ENCODE measurements at places on chromosomes 16 and 17.

DNA sequence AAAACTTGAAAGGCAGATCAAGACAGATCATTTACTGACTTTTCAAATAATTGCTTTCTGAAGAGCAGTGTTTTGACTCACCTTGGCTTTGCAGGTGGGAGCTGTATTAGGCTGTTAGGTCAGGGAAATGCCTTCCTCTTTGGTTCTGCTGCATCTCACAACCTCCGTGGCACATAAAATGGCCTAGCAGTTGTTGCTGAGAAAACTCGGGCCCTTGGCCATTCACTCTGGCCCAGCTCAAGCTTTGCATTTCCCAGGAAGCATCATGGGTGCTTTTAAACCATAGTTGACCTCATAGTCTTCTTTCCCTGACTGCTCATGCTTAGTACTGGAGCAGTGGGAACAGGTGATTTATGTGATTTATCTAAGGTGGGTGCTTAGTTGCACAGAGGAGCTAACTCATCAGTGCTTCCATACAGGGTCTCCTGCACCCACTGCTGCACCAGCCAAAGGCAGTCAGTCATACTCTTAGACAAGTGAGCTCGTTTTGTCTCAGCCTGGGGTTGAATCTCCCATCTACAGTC lies 83.6 kb downstream of the KSR1 start:
- DNase-seq: no peak

GRCh38 chr16:1019231-1020090 lies 37.9 kb downstream of the SOX8 start:
- DNase-seq: no peak

DNA sequence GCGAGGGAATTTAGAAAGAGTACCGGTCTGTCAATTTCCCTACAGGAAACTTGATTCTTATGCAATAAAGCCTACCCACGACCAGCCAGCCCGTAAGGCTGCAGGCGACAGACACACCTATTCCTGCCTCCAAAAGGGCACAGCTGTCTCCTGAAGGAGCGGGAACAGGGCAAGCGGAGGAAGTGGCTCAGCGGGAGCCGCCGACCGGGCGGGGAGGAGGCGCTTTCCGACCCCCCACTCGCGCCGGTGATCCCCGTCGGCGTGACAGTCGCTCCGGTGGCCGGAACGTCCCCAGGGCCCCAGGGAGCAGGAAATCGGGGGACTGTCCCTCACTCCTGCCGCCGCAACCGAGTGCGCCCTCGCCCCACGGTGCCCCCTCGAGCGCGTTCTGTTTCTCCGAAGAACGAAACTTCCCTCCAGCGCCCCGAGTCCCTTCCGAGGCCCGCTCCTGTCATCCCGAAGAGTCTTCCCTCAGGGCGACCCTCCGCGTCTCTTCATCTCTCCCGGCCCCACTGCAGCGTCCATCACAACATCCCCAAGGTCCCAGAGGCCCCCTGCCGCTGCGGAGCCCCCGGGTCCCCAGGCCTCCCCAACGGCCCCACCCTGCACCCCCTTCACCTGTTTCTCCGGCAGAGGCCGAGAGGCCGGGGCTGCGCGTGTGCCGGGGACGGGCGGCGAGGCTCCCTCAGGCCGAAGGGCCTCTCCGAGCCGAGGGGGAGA lies 421 bp downstream of the STAT3 start:
- DNase-seq: no peak

- DNase-seq: no peak
Observed at GRCh38 chr16:47461598-47462266, 601 bp downstream of the PHKB start.

DNA sequence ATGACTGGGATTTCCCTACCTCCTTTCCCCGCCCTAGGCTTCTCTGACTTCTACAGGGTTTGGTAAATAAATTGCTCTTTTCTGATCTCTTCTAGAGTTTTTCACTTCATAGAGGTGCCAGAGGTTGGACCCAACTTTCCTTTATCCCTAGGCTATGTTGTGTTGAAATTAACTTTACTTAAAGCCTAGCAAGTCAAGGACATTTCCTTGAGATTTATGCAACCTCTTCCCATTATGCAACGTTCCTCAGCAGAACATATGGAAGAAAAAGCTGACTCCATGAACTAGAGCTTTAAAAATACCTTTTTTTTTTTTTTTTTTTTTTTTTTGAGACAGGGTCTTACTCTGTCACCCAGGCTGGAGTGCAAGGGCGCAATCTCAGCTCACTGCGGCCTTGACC lies 15.5 kb downstream of the MPO start:
- no peak for DNase-seq

GRCh38 chr16:14510939-14511799 lies 118.9 kb downstream of the PARN start:
- no peak for DNase-seq

- no peak for DNase-seq
Observed at GRCh38 chr17:80478487-80479245, 2.3 kb upstream of the NPTX1 start.

- DNase-seq: no peak
Observed at GRCh38 chr16:55082591-55082976, 151.9 kb downstream of the IRX5 start.

GRCh38 chr17:29619251-29619650 lies 3.5 kb downstream of the CORO6 start:
- DNase-seq: no peak

DNA sequence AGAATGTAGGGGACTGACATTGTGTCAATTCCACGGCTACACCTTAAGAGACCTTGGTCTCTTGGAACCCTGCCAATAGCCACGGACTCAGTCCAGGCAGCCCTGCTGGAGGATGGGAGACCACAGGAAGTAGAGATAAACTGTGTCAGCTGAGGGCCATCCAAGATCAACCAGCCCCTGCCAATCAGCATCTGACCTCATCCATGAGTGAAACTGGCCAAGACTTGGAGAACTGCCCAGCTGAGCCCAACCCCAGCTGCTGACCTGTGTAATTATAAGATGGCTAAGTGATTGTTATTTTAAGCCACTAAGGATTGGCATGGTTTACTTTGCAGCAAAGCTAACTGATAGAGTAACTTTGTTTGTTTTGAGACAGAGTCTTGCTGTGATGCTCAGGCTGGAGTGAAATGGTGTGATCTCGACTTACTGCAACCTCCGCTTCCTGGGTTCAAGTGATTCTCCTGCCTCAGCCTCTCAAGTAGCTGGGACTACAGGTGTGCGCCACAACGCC lies 13.3 kb upstream of the YWHAE start:
- DNase-seq: no peak

DNA sequence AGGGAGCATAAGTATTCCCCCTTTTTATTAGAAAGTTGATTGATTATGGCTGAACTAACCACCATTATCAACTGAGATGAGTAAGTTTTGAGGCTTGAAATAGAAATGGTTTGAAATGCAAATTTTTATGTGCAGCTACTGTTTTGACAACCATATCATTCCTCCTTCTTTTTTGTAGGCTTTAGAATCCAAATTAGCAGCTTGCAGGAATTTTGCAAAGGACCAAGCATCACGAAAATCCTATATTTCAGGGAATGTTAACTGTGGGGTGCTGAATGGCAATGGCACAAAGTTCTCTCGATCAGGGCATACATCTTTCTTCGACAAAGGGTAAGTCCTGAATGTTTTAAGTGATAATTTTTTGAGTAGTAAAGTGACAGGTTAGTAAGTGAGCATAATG lies 24.1 kb downstream of the NDEL1 start:
- DNase-seq: no peak

DNA sequence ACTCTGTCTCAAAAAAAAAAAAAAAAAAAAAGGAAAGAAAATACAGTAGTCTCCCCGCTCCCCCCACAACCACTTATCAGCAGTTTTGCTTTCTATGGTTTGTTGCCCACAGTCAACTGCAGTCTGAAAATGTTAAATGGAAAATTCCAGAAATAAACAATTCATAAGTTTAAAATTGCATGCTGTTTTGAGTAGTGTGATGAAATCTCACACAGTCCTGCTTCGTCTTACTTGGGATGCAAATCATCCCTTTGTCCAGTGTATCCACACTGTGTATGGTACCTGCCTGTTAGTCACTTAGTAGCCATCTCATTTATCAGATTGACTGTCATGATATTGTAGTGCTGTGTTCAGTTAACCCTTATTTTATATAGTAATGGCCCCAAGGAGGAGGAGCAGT lies 41.5 kb downstream of the NF1 start:
- DNase-seq: no peak

GRCh38 chr16:72666267-72666666 lies 381.7 kb downstream of the ZFHX3 start:
- no peak for DNase-seq

DNA sequence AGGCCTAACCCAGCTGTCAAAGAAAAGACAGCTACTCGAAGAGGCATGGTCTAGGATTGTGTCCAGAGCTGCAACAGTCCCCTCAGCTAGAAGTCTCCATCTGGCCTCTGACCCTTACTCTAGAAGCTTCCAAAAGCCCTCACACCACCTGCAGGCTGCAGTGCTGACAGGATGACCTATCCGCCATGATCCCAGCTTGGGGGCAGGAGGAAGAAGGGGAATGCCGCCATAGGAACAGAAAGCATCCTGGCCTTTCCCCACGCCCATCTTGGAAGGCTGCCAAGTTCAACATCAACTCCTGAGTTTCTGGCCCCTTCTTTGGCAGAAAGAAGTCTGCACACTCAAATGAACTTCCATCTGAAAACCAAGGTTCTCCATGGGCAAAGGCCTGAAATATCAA lies 3.1 kb upstream of the KRT36 start:
- DNase-seq: no peak

DNA sequence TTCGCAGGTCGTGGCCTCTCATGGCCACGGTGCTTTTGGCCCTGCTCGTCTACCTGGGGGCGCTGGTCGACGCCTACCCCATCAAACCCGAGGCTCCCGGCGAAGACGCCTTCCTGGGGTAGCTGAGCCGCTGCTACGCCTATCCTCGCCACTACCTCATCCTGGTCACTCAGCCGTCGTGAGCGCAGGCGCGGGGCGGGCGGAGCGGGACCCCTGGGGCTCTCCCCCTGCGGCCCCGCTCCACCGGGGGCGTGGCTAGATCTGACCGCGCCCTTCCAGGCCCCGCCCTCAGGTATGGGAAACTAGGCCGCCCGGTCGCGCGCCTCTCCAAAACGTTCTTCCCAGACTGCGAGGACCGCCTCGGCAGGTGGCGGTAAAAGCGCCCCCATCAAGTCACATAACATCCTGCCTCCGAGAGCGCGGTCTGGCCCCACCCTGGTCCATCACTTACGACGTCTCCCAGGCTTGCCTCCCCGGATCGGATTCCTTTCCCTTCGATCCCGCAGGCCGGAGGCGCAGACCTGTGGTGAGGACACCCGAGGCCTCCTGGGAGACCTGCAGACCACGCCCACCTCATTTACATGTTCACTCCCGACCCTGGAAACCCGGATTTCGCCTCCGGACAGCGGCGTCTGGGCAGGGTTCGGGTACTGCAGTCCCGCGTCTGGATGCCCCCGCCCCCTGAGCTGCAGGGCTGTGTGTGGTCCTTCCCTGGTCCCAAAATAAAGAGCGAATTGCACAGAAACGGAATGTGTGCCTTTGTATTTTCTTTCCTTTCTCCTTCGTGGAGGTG lies 91.5 kb upstream of the TMEM97 start:
- no peak for DNase-seq

- no peak for DNase-seq
Observed at GRCh38 chr17:20781260-20781659, 201.7 kb downstream of the CDRT15L2 start.

DNA sequence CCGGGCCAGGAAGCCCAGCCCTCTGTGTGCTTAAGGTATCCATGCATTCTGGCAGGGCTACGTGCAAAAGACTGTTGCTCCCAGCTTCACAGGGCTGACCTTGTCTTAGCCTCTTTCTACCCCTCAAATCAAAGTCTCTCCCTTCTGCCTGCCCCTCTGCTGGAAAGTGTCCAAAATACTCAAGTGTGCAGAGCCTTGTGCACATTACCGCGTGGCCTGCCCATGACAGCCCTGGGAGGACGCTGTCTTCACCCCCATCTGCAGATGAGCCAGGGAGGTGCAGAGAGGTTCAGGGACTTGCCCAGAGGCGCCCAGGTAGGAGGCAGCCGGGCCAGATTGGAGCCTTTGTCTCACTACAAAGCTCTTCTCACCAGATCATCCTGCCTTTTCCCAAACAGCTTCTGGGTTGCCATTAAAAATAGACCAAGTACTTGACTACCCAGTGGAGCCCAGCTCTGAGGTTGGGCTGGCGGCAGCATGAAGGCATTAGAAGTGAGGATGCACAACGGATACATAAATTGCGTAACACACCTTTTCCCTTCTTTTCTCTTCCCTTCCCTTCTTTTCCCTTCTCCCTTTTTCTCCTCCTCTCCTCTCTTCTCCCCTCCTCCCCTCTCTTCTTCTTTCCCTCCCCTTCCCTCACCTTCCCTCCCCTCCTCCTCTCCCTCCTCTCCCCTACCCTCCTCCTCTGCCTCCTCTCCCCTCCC lies 3.5 kb downstream of the CACNG4 start:
- no peak for DNase-seq

GRCh38 chr16:2177561-2177960 lies 18.8 kb downstream of the CASKIN1 start:
- no peak for DNase-seq

DNA sequence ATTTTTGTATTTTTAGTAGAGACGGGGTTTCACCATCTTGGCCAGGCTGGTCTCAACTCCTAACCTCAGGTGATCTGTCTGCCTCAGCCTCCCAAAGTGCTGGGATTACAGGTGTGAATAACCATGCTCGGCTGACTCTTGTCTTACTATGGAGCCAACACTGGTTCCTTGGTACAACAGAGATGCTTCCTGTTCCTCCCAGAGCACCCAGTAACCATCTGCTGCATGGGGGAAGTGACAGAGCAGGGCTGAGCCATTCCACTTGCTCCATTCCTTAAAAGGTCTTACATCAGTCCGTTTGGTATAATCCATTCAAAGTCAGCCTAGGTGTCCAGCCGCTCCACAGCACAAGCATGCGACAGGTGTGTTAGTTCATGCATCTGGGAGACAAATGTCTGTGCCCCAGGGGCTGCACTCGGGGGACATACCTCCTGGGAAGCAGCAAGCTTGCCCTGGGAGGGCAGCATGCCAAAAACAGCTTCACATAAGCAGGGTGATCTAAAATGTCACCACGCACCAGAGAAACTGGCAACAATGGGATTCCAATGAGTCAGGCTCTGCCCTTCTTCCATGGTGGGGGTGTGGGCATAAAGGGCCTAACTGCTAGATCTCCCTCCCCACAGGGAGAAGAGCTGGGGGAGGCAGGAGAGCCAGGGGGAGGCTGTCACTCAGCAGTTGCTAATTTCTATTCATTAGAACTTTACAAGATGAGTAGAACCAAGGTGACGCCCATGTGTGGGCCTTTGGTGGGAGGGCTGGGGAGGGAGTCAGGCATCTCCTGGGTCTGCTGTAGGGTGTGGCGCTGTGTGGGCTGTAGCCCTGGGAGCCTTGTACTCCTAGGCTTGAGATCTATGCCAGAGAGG lies 35.5 kb downstream of the PIPOX start:
- DNase-seq: no peak

- peak; percentile 47 for DNase-seq
Observed at GRCh38 chr17:21573961-21574610, 118.2 kb upstream of the KCNJ18 start.

DNA sequence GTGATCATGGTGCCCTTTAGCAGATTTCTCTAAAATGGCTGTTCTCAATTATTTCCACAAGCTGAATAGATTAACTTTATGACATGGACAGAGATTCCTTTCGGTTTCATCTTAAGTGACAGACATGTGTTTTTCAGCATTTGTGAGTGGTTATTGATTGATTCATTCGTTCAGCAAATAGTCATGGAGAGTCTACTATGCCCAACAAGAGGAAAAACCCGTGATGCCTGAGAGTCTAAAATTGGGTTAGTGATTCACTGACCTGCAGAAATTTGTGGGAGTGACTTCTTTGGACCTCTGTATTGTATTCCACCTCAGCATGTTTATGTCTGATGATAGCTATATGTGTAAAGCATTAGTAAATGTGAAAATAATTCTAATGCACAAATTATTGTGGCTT lies 28.0 kb upstream of the DUSP14 start:
- no peak for DNase-seq

GRCh38 chr17:81961087-81961511 lies at the start of gene NOTUM:
NOTUM (minus strand) TSS chr17:81961187; CDS start chr17:81960909, 278 bp downstream.
- DNase-seq: no peak

Data from GOT3 (cell line).